T-helper 1 cell (primary cell): ENCODE measurements at places on chromosomes 2 and 18.

GRCh38 chr2:66536997-66537396, 102.1 kb downstream of the MEIS1 start:
- DNase-seq = no peak

DNA sequence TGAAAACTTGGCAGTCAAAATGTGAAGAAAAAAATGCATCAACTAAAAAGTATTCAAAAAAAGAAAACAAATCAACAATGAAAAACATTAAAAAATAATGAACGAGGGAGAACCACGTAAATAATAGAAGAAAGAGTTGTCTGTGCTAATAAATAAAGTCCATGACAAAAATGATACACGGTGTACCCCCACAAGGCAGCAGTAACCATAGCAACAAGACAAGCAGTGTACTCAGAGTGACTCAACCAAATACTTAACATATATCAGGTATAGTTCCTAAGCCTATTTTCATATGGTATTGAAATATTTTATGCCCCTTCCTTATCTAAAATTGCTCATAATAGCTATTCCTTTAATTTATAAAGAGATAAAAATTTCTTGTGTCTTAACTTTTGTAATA, 162.3 kb upstream of the TMEM200C start:
- no peak for DNase-seq

DNA sequence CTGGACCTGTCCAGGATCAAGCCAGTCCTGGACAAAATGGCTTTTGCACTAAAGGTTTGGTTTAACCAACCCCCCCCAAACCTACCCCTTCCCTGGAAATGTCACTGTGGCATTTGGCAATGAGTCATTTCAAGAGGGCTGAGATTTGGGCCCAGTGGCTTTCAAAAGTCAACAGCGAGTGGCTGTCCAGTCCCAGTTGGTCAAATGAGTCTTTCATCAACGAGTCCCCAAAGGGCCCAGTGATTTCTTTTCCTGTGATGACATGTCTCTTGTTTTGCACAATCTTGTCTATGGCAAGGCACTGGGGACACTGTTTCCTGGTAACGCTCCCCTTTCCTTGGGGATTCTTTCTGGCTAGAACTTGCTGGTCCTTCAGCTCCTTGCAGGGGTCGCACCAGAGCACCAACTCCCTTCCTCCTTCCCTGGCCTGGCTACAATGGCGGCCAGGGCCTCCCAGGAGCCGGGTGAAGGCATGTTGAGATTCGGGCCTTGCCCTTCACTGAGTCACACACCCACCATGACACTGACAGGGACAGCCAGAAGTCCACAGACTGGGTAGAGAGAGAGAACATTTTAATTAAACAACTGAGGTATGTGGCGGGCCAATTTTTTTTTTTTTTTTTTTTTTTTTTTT, 87.2 kb downstream of the SMAD7 start:
- DNase-seq = no peak

DNA sequence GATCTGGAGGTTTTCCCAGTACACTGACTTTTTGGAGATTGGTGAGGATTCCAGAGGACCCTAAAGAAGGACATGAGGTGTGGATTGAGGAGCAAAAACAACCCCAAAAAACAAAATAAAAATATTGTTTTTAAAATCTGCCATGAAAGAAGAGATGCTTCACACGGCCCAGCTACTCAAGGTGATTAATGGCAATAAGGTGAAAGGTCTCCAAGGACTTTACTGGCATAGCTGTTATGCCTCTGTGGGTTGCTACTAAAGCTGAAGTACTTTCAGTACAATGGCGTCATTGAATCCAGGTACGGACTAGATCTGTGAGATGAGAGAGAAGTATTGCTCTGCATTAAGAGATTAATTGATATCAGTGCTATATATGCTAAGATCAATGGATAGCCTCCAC, 606.4 kb downstream of the TDRD15 start:
- DNase-seq = no peak

DNA sequence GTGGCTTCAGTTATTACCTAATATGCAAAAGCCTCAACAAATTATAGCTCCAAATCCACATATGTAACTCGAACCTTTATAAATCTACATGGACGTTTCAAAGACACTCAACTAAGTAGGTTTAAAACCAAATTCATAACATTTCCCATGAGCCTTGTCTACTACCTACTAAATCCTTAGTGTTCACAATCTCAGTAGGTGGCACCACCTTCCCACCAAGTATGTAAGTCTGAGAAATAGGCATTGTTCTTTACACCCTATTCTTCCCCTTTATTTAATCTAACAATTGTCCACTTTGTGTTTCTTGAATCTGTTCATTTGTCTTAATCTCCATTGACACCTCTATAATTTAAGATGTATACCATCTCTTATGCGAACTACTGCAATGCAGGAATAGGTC, 4.6 kb downstream of the PIGN start:
- DNase-seq = no peak

GRCh38 chr2:121902171-121902591, 146.7 kb downstream of the TSN start:
- DNase-seq = no peak

GRCh38 chr2:220166616-220167015, 539.2 kb downstream of the SLC4A3 start:
- no peak for DNase-seq

- DNase-seq = no peak
Measured at GRCh38 chr18:35559867-35560266, 21.7 kb upstream of the GALNT1 start.

DNA sequence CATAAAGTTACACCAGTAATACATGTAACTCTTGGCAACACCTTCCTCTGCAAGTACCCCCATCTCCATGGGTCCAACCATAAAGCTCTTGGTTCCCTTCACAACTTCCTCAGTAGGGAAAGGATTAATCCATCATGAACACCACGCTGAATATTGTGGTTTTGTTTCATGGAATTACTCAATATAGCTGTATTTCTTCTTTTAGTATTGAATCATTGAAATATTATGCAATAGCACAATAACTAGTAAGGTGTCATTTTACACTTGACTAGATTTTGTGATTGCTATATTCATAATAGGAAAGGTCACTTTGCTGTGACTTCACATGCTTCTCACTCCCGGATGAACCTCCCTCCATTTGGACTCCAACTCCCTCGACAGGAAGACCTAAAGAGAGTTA, 29.7 kb upstream of the PID1 start:
- DNase-seq = no peak

DNA sequence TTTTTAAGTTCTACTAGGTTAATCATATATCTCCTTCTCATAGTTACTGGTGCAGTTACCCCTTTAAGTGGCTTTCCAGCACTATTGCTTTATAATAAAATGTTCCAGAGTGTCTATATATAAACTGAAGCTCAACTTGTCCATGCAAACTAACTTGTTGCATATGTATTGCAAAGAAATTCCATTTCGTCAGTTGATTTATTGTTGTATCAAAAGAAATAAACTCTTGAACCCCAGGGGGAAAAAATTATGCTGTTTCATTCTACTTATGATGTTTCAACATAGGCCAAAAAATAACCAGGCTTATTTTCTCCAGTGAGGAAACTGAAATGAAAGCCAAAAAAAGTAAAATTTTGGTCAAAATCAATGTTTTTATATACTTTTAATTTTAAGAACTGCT, 491.9 kb downstream of the NR4A2 start:
- DNase-seq = no peak

DNA sequence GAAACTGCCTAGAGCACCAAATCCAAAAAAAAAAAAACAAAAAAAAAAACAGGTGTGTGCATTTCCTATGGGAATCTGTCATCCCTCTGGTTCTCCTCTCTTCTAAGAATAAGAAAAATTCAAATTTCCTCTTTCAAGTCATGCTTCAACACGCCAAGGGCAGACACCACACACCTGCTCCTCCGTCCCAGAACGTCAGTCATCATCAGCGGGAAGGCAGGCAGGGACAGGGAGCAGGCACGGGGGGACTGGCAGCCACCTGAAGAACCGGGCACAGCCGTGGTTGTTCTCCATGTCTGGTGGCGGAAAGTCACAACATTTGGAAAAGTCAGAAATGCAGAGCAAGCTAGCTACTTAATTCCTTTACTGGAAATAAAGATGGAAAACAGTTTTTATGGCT, 214.8 kb downstream of the IKZF2 start:
- no peak for DNase-seq

DNA sequence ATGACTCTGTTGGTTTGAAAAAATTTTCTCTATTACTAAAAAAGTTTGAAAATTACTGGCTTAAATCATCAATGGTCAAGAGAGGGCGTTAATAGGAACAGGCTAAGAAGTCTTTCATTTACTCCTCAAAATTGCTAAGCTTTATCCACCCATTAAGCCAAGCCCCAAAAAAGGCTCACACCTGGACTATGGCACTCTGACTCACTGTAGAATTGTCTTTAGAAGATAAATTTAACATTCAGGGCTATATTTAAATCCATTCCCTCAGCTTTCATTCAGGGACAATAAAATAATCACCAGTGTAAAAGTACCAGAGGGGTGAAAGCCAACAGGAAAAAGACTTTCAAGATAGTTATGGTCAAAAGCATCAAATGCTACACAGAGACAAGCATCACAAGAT, 80.0 kb downstream of the SESTD1 start:
- no peak for DNase-seq

DNA sequence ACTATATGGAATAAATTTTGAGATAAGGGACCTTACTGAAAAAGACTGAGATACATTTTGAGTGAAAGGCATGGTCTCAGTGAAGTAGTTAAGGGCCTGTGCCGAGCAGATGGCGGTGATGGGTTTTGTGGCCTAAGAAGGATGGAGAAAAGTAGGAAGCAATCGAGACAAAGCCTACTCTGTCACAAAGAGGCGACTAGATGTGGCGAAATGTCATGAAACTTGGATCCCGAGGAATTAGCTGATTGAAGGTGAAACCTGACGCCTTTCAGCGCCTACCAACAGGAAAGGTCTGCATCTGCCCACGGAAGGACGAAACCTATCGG, 558 bp upstream of the CEP192 start:
- no peak for DNase-seq

- DNase-seq = no peak
Measured at GRCh38 chr2:86790676-86791572, at the start of gene CD8A. Gene CD8A (minus strand): TSS chr2:86790913. CDS start chr2:86790825, 88 bp downstream.

DNA sequence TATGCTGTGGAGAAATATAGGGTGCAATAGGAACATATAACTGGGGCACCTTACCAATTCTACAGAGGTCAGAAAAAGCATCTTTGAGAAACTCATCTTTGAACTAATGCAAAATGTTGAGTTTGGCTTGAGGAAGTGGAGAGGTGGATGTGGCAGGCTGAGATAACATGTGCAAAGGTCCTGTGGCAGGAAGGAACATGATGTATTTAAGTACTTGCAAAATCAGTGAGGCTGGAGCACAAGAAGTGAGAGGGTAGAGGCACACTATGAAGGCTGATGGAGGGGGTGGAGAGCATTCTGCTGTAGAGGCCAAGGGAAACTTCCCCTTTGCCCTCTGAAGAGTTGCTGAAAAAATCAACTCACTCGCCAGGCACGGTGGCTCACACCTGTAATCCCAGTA, 14.7 kb upstream of the RAB1A start:
- DNase-seq = no peak

- no peak for DNase-seq
Measured at GRCh38 chr2:145012214-145012670, 492.3 kb upstream of the ZEB2 start.

- no peak for DNase-seq
Measured at GRCh38 chr2:110991911-110992310, 128.8 kb upstream of the BCL2L11 start.

GRCh38 chr2:37568565-37568964, 102.9 kb downstream of the CDC42EP3 start:
- no peak for DNase-seq

DNA sequence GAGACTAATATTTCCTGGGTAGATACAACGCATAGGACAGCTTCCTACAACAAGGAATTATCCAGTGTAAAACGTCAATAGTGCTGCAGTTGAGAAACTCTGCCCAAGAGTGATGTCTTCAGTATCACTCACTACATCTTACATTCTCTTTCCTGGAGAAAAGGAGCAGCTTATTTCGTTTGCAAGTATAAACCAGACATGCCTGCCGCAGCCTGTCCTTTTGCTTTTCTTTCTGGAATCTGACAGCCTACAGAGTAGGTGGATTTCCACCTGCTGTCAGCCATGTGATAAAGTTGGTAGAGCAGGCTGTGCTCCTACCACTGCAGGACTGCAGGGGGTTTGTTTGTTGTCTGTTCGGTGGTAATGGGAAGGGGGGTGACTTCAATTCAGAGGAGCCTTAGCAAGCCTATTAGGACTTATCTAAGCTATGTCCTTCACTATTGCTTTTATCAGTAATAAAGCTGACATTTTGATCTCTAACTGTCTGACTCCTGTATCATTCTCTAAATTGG, 439.1 kb downstream of the GRB14 start:
- DNase-seq = no peak

- no peak for DNase-seq
Measured at GRCh38 chr2:188326669-188327301, 35.1 kb downstream of the GULP1 start.

- no peak for DNase-seq
Measured at GRCh38 chr2:29213888-29214291, 98.7 kb downstream of the CLIP4 start.

GRCh38 chr18:74967438-74967837, 241.5 kb downstream of the PTGR3 start:
- DNase-seq = no peak

GRCh38 chr2:208101716-208102631, 22.4 kb downstream of the CRYGD start:
- no peak for DNase-seq
